ENCODE measurements at places on chromosomes 3 and 15.

DNA sequence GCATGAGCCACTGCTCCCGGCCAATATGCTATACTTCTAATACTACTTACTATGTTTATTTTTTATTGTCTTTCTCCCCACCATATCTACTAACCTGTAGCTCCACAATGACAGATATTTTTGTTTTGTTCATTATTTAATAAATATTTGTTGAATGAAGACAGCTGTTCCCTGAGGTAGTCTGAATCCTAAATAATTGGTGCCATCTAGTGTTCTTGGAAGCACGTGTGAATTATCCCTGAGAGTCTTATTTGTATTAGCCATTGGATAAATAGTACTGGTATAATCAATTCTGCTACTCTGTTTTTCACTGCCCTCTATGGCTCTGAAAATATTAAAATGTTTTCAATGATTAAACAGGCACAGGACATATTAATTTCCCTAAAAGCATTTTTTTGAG, 5.6 kb upstream of the APPL1 start:
- DNase-seq = no peak

GRCh38 chr3:170638988-170639387, 53.1 kb upstream of the SLC7A14 start:
- DNase-seq = no peak

DNA sequence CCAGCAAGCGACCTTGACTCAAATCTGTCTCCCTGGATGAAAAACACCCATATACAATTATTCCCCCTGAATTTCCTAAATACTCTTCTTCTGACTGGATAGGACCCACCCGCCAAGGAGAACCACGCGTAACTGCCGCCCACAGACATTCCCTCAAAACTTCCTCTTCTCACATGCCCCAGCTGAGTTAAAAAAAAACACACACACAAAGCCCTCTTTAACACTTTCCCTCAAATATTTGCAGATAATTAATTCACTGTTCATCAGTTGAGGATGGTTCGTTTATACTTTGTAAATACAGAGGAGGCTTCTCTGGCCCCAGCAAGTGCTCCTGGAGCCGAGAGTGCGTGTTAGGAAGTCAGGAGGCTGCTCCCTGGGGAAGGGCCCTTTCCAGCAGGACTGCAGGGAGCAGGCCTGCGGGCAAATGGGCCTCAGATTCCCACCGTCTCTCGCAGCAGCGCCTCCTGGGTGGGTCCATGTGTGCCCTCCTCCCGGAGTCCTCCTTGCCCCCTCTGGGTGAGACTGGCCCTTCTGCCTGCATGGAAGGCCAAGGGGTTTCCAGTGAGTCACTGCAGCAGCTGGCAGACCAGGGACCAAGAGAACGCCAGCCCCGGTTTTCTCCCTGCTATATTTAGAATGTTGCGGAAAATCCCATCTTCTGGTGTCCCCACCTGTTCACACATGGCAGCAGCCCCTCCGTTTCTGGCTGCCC, 46.8 kb downstream of the MGLL start:
- DNase-seq = no peak

DNA sequence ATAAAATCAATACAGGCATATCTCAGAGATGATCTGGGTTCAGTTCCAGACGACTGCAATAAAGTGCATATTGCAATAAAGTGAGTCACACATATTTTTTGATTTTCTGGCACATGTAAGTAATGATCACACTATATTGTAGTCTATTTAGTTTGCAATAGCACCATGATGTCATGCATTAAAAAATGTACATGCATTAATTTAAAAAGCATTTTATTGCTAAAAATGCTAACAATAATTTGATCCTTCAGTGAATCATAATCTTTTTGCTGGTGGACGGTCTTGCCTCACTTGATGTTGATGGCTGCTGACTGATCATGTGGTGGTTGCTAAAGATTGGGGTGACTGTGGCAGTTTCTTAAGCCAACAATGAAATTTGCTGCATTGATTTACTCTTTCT, 511.1 kb downstream of the OTOL1 start:
- no peak for DNase-seq

GRCh38 chr3:138842483-138843188, 7.9 kb upstream of the PIK3CB start:
- DNase-seq = peak; percentile 5

GRCh38 chr3:161066930-161067329, 38.2 kb downstream of the B3GALNT1 start:
- no peak for DNase-seq

- DNase-seq = no peak
These were observed 69.3 kb downstream of the CLSTN2 start for GRCh38 chr3:140004271-140004670.

- no peak for DNase-seq
These were observed 54.2 kb downstream of the PIK3R4 start for GRCh38 chr3:130692455-130692854.

DNA sequence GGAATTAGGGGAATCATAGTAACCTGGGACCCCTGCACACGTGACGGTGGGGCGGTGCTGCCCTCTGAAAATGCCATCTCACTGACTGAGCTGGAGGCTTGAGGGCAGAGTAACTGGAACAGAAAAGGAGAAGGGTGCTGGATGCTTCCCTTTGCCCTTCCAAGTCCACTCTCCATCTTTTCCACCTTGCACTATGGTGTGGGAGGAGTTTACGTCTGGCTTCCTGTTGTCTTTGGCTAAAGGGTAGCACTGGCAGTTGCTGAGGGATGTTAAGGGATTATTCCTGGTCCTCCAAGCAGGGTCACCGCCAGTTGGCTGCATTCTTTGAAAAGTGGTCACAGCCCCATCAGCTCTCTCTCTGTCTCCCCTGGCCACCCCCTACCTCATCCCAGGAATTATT, 129.4 kb upstream of the SNTN start:
- DNase-seq = no peak

DNA sequence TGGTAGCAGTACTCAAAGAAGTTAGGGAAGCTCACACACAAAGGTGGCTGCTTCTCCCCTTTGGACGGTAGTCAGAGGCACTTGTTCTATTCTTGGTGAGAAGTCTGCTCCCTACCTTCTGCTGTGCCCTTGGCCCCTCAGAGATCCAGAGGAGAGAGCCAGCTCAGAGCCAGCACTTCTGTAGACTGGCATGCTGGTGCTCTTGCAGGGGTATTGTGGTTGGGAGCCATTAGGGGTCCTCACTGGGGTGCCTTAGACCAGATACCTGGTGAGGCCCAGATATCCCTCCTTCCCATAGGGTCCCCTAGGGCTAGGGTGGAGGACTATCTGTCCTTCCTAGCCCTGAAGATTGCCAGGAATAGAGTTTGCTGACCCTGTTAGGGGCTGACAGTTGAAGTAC, 140.6 kb downstream of the EEFSEC start:
- DNase-seq = no peak

DNA sequence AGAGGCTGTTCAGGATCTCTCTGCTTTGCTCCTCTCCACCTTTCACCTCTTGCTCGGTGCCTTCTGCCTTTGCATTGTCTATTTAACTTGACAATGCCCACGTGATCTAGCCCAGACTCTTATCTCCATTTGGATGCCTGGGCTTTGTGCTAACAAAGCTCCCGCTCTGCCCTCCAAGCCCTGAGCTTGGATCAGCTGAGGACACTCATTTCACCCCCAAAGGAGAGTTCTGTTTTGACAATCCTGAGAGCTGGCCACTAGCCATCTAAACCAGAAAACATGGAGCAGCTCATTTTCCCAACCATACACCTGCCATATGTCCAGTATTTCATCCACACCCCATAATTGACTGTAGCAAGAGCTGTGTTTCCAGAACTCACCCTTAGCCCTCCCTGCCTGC, 12.8 kb downstream of the GPR176 start:
- DNase-seq = no peak

DNA sequence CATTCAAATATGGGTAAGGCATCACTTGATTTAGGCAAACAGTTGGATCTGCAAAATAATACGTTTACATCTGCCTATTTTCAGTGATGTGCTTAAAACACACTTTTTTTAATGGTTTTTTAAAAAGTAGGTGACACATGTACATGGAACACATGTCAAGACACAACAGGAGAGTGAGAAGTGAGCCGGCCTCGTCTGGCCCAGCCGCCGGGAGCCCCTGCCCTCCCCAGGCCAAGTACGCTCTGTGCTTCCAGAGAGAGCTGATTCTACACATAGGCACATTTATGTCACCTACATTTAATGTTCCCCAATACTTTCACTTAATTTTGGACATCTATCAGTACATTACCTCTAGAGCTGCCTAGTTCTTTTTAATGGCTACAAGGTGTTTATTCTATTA, 3.8 kb downstream of the TM2D3 start:
- no peak for DNase-seq

- DNase-seq = no peak
These were observed 631.7 kb upstream of the CCDC54 start for GRCh38 chr3:106745344-106746168.

GRCh38 chr3:28050885-28051284, 190.5 kb upstream of the CMC1 start:
- no peak for DNase-seq

DNA sequence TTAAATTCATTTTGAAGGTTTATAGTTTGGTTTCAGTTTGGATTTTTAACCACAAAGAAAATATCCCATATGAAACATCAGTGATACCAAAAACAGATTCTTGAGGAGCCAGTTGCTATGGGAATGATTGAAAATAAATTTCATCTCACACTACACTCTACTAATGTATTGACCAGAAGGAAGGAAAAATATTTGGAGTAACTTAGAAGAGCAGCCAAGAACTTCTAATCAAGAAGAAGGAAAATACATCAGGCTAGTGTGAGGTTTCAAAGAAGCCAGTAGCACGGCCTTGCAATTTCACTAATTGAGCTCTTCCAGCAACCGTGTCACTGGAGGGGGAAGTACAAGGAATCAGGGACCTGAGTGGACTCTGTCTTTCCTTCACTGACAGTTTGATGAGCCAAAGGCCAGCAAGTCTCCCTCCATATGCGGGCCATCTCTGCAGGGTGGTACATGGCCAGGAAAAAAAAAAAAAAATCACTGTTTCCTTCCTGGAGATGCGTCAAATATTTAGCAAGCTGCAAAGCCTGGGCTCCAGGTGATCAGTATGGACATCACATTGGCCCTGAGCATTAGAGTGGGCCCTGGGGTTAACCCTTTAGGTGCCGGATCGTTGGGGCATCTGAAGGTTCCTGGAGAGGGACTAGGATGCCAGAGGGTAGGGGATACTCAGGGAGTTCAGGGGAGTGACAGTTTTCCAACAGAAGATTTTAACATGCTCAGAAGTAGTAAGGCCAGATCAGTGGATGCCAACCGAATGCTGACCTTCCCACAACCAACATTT, 37.1 kb downstream of the SLC12A8 start:
- no peak for DNase-seq

DNA sequence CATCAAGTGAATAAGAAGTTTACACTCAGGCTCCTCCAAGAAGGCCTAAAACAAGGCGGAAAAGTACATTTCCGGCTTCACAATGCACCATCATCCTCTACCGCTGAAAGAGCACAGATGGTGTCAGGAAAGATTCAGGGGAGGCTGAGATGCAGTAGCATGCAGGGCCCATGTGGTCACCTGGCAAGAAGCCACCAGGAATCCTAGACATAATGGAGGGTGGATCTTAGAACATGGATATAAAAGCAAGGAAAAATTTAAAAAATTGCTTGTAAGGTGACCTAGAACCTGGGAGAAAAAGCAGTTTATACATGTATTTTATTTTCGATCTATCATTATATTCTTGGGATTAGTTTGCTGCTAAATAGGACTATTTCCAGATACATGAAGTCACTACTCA, 21.9 kb upstream of the OTOL1 start:
- DNase-seq = no peak

DNA sequence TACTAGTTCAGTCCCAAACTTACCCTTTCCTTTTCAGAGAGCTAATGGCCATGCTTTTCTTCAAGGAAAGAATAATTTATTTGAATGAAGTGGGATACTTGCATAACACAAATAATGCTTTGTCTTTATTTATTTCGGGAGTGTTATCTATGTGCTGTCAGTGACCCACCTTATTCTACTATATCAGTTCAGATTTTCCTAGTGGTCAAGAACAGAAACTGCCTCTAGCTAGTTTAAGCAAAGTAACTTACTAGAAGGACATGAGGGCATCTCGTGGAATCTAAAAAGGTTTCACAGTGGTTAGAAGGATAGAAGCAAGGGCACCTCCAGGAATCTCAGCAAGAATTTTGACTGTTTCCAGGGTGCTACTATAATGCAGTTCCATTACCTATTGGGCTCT, 3.8 kb upstream of the TIMMDC1 start:
- DNase-seq = no peak

DNA sequence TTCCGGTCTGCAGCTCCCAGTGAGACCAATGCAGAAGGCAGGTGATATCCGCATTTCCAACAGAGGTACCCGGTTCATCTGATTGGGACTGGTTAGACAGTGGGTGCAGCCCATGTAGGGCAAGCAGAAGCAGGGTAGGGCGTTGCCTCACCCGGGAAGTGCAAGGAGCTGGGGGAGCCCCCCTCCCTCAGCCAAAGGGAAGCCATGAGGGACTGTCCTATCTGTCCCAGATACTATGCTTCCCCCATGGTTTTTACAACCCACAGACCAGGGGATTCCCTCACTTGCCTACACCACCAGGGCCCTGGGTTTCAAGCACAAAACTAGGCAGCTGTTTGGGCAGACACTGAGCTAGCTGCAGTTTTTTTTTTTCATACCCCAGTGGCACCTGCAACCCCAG, 71.8 kb downstream of the CPNE4 start:
- no peak for DNase-seq

- no peak for DNase-seq
These were observed 130.4 kb downstream of the PCCB start for GRCh38 chr3:136380530-136380929.

GRCh38 chr3:155690921-155691320, 54.0 kb downstream of the PLCH1 start:
- no peak for DNase-seq

DNA sequence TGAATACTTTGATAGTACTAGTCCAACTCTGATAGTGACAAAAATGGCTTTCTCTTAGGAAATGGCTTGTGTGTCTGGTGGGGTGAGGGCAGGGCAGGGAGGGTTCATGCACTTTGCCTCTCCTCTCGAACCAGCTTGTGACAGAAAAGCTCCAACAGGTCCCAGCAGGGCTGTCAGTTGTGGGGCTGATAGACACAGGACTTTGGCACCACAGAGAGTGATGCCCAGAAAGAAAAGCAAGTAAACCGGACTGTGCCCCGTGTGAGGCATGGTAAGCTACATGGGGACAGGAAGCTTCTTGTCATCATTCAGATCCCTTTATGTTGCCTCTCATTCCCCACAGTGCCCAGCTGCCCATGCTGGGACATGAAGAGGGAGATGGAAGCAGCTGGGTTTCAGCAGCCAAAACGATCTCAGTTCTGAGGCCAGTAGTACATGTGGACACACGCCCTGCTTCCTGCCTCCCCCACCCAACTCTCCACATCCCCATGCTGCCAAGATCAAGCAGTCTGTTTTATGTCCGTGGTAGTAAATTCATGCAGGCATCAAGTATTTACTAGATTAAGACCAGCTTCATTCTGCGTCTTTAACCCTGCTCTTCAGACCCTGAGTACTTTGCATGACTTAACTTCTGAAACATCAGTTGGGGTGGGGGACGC, 29.7 kb upstream of the LIPC start:
- no peak for DNase-seq

DNA sequence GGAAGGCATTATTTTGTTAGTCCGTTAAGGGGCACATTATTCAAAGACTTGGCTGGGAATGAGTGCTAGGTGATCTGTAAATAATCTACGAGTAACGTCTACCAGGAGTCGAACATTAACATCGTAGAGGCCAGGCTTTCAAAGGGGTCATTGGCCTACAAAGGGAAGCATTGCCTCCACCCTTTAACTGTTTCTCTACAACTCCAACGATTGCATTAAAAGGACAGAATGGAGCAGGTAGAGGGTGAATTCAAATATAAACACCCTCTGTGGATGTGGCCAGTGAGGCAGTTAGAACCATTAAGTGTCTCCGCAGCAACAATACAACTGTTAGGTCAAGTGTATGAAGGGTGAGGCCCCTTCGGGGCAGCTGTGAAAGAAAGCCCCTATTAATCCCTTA, 126.0 kb upstream of the LMOD3 start:
- DNase-seq = no peak
